Activated CD4-positive, CD25-positive, alpha-beta regulatory T cell treated with anti-CD3 and anti-CD28 coated beads, Interleukin-2, amount 50 U/mL, for 16 hours (primary cell): ENCODE measurements at places on chromosomes 4 and X.

GRCh38 chrX:40068048-40068447 is 29.7 kb downstream of the BCOR start:
- no peak for DNase-seq

DNA sequence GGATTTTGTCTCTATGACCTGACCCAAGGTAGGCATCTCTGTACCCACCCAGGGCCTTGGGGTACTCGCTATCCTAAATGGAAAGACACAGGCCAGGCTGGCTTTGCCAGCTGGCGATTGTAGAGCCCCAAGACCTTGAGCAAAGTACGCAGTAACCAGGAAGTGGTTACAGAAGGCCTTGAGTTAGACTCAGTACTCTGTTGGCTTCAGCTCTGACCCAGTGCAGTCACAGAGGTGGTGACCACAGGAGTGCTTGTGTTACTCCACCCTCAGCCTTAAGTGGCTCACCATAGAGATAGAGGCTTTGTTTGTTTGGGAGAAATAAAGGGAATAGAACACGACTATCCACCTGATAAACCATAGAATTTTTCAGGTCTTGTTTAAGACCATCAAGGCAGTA is 880.5 kb upstream of the POU3F4 start:
- no peak for DNase-seq

- no peak for DNase-seq
These were observed 193.5 kb downstream of the PDGFC start for GRCh38 chr4:156778093-156778492.

- no peak for DNase-seq
These were observed 931.0 kb upstream of the INTU start for GRCh38 chr4:126701756-126702155.
